Bronchus fibroblast of lung (primary cell): ENCODE measurements at places on chromosomes 5 and 9. TPM values are rescaled to one million over a fixed set of nuclear protein-coding genes. Genes with fewer than 3 reads are reported as not detected.

Gene BAAT
- under 0.01 TPM in 1 of 2 replicates, not detected in the other for total RNA-seq

Gene MARCHF3
- 3.0 and 4.2 TPM in 2 replicates for total RNA-seq

Gene ADGRV1
- 0.17 TPM in 1 of 2 replicates, not detected in the other for total RNA-seq

Gene CBY3
- total RNA-seq, result not detected in 2 replicates

Gene HAVCR1
- not detected in 2 replicates for total RNA-seq

Gene TNC
- total RNA-seq, result 39.7 and 41.3 TPM in 2 replicates

Gene DIRAS2
- total RNA-seq, result not detected in 2 replicates

Gene ACSL6
- total RNA-seq, result under 0.01 TPM in 1 of 2 replicates, not detected in the other
